ENCODE measurements at places on chromosomes 6 and 20.

- DNase-seq: peak; percentile 68
These were observed 97.4 kb upstream of the JARID2 start for GRCh38 chr6:15148356-15148946.

DNA sequence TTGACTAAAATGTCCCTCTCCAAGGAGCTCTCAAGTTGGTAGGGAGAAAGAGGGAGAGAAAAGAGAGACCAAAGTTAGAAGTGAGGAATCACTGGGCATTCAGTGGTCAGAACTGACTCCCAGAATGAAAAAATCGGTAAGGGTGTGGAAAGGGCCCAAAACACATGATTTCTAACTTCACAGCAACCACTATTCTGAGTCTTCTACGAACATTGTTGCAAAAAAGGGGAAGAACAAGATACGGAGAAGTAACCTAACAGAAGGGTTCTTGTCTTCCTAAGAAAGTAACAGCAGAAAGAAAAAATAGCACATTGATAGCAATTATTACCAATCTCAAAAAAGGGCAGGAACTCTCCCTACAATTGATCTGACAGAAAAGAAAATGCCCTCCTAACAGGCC lies 65.6 kb downstream of the ATP9A start:
- no peak for DNase-seq

DNA sequence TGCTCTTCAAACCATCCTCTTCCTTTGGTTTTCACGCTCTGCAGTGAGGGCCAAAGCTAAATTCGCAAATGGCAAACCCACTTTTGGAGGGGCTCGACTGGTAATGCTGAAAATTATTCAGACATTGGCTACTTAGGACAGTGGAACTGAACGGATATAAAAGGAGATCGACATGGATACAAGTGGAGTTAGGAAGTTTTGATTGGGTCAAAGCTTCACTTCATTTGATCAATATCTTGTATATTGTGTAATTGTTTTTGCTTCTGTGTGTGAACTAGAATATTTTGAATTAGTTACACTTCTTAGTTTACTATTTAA lies 1.2 kb downstream of the FAM8A1 start:
- DNase-seq: no peak

- DNase-seq: no peak
These were observed 21.8 kb upstream of the AMD1 start for GRCh38 chr6:110852773-110853172.

GRCh38 chr20:4171538-4172116 lies 156.3 kb upstream of the RNF24 start:
- no peak for DNase-seq

- DNase-seq: no peak
These were observed 20.9 kb upstream of the PI3 start for GRCh38 chr20:45153752-45154151.

- DNase-seq: no peak
These were observed 92.1 kb upstream of the ANKEF1 start for GRCh38 chr20:9942736-9943135.

GRCh38 chr6:93644611-93645010 lies 225.3 kb upstream of the EPHA7 start:
- DNase-seq: no peak

GRCh38 chr6:7156643-7157278 lies 49.0 kb downstream of the RREB1 start:
- DNase-seq: peak; percentile 85

DNA sequence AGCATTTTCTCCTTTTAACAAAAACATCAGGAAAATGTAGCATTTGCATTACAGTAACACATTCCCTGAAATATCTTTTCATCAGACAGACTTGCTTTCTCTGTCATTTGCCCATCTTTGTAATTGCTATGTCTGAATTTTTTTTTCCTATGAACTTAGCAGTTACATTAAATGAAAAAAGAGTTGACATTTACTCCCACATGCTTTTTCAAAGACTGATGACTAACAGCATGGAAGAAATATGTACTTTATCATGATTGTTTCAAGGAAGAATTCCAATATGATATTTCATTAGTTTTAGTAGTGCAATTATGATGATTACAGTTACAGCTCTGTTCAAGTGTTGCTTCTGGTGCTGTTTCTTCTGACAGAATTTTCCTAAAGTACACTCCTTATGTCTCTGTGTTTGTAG lies 864.5 kb upstream of the MAN1A1 start:
- DNase-seq: no peak

GRCh38 chr6:166848979-166849748 lies 107.2 kb downstream of the RNASET2 start:
- DNase-seq: no peak

DNA sequence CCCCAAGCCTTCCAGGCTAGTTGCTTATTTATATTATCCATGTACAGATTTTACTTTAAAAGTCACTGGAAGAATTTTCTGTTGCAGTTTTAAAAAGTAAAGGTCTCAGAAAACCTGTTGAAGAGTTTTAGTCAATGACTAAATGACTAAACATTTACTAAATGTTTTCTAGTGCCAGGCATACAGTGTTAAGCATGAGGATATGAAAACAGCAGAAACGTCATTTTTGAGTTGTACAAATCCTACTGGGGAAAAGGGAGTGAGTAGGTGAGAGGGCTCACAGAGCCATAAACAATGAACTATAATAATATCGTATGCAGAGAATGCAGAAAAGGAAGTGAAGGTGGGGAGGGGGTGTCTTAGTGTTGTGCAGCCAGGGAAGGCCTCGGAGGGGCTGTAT lies 66.3 kb downstream of the MAN1A1 start:
- DNase-seq: no peak

DNA sequence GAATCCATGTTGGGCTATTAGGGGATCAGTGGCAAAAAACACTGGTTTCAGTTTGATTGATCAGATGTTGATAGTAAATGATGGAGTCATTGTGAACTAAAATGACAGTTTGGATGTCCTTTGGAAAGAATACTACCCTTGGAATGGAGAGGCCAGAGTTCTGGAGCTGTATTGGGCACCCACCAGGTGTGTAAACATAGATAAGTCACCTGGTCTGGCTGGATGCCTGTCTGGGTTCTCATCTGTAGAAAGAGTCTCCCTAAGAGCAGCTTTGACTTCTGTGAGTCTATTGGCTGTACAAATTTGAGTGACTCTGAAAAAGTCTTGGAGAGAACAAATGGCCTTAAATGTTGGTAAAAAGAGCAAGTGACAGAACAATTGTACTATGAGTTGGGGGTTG lies 115.0 kb downstream of the SCP2D1 start:
- no peak for DNase-seq

DNA sequence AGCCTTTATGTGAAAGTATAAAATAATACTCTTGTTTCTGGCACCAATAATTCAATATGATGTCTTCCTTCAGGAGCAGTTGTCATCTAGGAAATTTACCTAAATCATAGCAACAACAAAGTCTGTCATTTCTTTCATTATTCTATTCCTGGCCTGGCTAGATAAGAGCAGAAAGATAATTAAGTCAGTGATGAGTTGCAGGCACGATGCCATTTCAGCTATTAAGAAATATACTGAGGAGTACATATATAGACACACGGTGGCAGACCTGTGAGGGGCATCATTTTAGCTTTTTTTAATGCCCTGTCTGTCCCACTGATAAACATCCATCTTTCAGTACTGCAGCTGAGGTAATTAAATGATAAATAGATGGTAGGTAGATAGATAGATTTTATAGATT lies 756.1 kb upstream of the EPHA7 start:
- DNase-seq: no peak

- DNase-seq: no peak
These were observed 247.8 kb upstream of the JAG1 start for GRCh38 chr20:10921491-10922010.

- peak; percentile 22 for DNase-seq
These were observed 26.8 kb upstream of the HSF2 start for GRCh38 chr6:122372647-122373046.

DNA sequence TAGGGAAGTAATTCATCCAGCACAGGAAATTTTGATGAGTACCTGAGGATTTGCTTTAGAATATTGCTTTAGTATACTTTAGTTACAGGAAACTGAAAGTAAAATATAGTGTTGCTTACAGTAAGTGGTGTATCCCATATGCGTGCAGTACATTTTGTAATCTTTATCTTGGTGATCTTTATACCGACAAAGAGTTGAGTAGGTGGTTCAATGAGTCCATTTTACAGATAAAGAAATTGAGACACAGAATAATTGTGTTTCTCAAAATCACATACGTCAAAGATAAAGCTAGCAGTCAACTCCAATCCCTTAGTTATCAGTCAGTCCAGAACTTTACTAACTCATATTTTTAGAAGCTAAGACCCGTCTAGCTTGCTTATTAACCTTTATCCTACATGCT lies 65.8 kb upstream of the E2F3 start:
- no peak for DNase-seq

DNA sequence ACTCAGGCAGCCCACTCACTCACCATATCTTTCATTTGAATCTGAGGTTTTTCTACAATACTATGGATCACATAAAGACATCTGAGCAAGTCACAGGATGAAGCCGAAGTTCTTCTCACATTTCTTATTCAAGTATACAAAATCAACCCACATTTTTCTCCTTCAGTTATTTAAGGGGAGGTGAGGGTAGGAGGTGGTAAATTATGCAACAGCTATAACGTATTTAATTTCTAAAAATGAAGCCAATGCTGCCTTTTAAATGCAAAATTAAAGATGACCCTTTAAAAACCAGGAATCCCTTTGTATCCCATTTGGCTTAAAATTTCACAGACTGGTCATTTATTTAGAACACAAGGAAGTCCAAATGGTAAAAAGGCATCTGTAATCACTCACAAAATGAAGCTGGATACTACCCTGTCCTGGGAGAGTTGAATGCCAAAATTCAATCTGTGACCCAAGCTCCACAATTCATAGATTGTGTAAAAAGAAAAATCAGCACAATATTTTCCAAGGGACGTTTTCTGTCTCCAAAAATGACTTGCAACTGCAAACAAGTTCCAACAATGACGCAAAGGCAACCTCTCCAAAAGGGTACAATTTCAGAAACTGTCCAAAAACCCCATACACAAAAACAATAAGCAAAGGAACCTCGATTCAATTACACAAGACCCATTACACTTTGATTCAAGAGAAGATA lies 48.8 kb downstream of the EPB41L2 start:
- DNase-seq: no peak

DNA sequence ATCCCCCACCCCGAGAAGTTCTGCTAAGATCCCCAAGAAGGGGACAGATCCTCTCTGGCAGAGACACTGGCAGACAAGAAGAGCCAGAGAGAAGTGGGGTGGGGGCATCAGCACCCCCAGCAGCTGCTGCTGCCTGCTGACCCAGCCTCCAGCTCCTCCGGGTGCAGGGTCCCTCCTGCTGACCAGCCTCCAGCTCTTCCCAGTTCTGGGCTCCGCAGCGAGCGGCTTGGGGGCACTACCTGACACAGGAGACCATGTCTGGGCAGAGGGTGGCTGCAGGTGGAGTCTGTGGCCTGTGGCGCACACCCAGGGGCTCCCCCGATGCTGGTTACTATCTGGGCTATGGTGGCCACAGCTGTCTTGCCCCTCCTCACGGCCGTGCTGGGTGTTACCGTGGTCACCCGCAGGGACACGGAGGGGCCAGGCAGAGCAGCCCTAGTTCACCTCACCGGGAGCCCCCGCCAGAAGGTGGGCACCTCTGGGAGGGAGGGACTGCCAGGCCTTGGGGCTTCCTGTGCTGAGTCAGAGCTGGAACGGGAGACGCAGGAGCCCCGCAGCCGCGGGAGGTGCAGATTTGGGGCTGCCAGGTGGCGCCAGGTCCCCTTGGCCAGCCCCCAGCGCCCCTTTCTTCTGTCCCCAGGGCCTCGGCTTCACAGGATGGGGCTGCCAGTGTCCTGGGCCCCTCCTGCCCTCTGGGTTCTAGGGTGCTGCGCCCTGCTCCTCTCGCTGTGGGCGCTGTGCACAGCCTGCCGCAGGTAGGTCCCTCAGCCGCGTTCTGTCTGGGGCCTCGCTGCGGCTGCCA lies 630 bp downstream of the LIME1 start:
- DNase-seq: no peak

DNA sequence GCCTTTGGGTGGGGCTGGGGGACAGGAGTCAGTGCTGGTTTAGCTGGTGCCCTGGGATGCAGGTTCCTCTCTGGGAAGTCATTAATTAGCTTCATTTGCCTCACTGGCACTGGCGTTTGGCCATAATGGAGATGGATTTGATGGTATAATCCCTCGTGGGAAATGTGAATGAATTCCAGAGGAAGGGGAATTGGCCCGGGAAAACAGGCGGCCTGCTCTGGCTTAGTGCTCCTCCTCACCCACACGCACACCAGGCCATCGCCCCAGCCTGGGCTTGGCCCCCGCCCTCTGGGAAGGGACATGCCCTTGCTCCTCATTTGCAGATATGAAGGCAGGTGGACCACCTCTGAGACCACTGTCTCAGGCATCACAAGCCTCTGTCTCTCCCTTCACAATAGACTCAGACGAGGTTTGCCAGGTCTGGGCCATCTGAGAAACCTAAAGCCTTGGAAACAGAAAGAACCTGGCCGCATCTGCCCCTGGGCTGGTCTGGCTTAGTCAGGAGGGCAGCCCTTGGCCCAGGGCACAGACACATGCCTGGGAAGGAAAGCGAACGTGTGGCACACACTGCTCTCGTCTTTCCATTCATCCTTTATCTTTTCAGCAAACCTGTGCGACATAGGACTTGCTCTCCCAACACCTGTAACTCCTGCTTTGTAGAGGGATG lies 199.2 kb upstream of the CDH4 start:
- DNase-seq: no peak

DNA sequence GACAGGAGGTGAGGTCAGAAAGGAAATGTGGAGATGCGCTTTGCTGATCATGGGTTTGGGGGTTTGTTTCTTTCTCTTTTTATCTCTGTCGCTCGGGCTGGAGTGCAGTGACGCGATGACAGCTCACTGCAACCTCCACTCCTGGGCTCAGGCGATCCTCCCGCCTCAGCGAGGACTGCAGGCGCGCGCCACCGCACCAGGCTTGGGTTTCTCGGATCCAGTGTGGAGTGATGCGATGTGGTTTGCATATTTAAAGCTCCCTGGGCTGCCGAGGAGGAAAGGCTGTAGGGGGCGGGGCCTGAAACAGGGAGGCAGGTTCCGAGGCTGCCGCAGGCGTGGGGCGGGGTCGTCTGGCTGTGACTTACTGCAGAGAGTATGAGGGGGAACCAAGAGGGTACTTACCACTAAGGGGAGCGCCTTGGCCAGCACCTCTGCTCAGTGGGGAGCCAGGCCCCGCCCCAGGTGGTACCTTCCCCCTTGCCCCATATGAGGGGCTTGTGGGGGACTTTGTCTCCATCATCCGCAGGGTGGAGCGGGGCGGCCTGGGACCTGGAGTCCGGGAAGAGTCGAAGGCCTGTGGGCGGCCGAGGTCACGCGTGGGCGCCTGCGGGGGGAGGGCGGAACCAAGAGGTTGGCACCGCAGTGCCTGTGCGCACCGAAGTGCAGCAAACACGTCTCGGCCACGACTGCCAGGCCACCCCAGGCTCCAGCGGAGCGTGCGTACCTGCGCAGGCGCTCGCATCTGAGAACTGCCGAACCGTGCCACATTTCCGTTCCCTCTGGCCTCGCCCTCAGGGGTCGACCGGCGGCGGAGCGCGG lies 12.7 kb upstream of the BAK1 start:
- DNase-seq: no peak

DNA sequence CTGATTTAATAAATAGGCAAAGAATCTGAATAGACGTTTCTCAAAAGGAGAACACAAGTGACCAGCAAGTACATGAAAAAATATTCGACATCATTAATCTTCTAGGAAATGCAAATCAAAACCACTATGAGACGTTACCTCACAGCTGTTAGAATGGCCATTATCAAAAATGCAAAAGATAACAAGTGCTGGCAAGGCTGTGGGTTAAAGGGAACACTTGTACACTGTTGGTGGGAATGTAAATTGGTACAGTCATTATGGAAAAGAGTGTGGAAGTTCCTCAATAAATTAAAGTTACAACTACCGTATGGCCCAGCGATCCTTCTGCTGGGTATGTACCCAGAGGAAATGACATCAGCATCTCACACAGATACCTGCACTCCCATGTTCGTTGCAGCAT lies 253.9 kb upstream of the BMP2 start:
- no peak for DNase-seq

GRCh38 chr6:69647726-69648125 lies 149.1 kb downstream of the LMBRD1 start:
- no peak for DNase-seq

All from HCEC 1CT (cell line).